Smooth muscle cell of the brain vasculature (primary cell): ENCODE measurements at places on chromosomes 1 and 21.

GRCh38 chr1:156618853-156619581 is at the start of gene HAPLN2:
Gene HAPLN2, plus strand, starts transcription at chr1:156619415. Its CDS starts 4,076 bp downstream, at chr1:156623491.
- DNase-seq = no peak

GRCh38 chr1:157472056-157472701 is 80.1 kb downstream of the FCRL5 start:
- DNase-seq = no peak

- no peak for DNase-seq
Measured at GRCh38 chr1:11857164-11857851, 1.4 kb downstream of the NPPB start.

- DNase-seq = no peak
Measured at GRCh38 chr1:103327054-103327719, 198.3 kb upstream of the RNPC3 start.

DNA sequence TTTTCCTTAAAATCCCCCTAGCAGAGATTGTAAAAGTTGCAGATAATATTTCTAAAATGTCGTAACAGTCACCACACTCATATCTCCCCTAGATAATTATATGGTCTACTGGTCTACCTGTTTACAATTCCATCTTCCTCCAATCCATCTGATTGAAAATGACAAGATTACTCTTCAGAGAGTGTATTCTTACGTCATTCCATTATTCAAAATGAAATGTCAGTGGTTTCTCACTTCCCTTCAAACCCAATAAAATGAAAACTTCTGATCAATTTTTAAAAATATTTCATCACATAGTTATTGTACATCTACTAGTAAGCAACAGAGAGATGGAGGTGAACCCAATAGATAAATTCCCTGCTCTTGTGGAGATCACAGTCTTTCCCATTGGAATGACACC is 202.2 kb upstream of the C8B start:
- no peak for DNase-seq

GRCh38 chr1:51867479-51868232 is 10.9 kb downstream of the NRDC start:
- no peak for DNase-seq

- DNase-seq = no peak
Measured at GRCh38 chr1:101174722-101175121, 62.1 kb upstream of the S1PR1 start.

- no peak for DNase-seq
Measured at GRCh38 chr1:42690477-42691156, 8.4 kb downstream of the YBX1 start.

GRCh38 chr1:44371206-44371605 is 16.1 kb upstream of the ERI3 start:
- no peak for DNase-seq

DNA sequence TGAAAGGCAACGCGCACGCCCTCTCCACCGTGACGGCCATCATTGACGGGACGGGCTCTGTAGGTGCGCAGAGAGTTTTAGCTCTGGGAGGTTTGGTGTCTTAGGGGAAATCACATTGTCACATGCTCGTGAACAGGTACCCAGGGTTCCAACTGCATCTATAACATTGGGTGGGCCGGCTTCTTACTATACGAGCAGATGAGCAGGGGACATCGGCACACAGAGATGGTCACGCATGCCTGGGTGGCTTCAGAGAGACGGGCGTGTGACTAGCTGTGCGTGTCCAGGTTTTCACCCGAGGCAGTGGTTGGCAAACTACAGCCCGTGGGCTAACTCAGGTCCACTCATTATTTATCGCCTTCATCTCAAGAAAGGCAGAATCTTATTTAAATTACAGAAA is 54.7 kb downstream of the SLC37A1 start:
- DNase-seq = no peak

DNA sequence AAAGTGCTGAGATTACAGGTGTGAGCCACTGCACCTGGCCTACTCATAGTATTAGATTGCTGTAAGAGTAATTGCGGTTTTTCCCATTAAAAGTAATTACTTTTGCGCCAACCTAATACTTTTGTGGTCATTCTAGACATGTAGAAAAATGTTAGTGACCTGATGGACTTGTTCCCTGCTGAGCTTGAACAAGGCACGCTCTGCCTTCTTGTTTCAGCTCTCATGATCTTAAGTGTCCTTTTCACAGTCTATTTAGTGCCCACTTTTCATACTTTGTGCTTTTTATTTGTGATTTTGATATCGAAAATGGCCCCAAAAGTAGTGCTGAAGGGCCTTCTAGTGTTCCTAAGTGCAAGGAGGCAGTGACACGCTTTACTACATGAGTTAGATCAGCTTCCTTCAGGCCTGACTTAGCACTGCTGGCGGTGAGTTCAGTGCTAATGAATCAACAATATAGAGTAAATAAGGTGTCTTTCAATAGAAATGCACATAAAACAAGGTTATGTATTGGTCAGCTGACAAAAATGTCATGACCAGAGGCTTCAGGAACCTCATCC is 5.6 kb upstream of the RD3 start:
- DNase-seq = no peak

GRCh38 chr1:195979646-195980045 is 628.6 kb downstream of the KCNT2 start:
- no peak for DNase-seq

DNA sequence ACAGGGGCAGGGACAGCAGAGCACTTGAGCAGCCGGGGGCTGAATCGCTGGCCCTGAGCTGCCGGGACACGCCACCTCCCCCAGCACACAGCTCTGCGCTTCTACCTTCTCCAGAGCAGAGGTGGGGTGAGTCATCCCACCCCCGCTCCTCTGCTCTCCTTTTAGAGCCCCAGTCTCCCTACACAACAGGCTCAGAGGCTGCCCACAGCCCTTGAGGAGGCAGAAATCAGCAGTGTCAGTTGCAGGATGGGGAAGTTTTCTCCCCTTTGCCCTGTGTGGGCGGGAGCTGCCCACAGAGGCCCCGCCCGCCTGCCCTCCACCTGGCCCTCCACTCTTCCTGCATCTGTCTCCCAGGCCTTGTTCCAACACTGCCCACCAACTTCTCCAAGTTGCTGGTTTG is 94.6 kb downstream of the STUM start:
- DNase-seq = no peak

GRCh38 chr1:224185208-224185607 is 2.2 kb downstream of the DEGS1 start:
- no peak for DNase-seq

GRCh38 chr1:67323087-67323486 is 15.4 kb downstream of the IL12RB2 start:
- no peak for DNase-seq

DNA sequence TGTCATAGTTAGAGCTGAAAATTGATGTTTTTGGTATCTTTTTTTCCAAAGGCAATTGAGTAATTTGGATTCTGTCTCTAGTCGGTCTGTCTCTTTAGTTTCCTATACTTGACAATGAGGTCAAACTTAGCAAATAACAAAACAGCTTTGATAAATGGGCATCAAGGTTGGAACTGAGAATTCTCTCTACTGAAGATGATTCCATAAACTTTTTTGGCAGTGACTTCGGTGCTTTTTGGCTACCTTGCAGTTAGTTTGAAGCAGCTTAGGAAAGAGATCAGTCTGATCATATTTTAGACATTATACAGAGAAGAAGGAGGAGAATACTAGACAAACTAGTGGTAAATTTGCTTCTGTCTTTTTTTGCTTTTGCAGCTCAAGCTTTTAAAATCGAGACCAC is 559 bp downstream of the VCAM1 start:
- DNase-seq = no peak

GRCh38 chr1:198528364-198528763 is 12.1 kb downstream of the ATP6V1G3 start:
- no peak for DNase-seq

GRCh38 chr1:41913014-41913413 is 5.7 kb downstream of the HIVEP3 start:
- no peak for DNase-seq

GRCh38 chr1:43241413-43241836 is 28.4 kb upstream of the TMEM125 start:
- no peak for DNase-seq

DNA sequence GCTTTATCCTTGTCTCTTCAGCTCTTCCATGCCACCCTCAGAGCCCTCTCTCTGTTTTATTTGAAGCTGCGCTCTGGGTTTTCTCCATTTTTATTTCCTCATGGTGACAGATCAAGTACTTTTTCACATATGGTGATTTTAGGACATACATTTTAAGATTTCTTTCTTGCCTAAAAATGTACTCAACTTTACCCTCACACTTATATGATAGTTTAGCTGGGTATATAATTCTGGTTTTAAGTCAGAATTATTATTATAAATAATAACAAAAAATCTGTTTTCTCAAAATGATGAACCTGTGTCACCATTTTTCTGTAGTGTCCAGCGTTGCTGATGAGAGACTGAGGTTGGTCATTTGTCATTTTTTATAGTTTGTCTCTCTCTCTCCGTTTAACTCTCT is 754 bp upstream of the KRTAP10-5 start:
- no peak for DNase-seq

- no peak for DNase-seq
Measured at GRCh38 chr21:29105218-29105617, 25.2 kb upstream of the MAP3K7CL start.

DNA sequence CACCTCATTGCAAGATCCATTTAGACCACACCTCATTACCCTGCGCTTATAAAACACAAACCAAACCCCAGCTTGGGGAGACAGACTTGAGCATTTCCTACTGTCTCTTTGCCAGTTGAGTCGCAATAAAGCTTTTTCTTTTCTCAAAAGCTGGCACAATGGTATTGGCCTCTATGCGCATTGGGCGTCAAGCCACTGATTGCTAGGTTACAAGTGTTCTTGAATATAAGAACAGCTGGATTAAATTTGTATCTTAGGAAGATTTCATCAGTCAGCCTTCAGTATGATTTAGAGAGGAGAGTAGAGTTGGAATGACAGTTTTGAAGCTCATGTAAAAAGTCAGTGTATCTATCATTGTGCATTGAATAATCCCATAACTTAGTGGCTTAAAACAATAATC is 84.9 kb upstream of the RAB4A start:
- no peak for DNase-seq

DNA sequence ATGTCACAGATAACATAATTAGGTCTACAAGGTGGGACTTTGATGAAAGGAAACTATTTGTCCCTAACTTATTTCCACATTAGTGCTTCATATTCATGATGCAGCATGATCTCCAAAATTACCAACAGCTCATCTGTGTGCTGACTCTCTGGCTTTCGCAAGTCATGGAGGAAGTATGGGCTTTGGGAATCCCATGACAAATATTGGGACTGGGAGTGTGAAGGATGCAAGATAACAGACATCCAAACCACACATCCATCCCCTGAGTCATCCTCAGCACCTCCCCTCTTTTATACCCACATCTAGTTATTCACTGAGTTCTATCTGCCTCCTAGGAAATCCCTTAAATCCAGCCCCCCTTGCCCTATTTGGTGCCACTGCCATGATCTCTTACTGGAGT is 102.8 kb upstream of the COL24A1 start:
- no peak for DNase-seq

DNA sequence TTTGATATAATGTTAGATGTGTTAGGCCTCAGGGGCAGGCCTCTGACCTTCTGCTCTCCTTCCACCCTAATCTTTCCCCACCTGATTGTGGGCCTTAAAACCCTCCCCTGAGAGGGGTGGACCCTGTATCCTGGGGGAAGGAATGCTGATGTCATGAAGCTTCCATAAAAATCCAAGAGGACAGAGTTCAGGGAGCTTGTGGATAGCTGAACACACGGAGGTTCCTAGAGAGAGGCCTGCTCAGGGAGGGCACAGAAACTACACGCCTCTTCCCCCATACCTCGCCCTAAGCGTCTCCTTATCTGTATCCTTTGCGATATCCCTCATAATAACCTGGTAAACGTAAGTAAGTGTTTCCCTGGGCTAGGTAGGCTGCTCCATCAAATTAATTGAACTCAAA is 4.3 kb downstream of the MFN2 start:
- no peak for DNase-seq

- no peak for DNase-seq
Measured at GRCh38 chr1:55155522-55155921, 59.6 kb downstream of the USP24 start.

DNA sequence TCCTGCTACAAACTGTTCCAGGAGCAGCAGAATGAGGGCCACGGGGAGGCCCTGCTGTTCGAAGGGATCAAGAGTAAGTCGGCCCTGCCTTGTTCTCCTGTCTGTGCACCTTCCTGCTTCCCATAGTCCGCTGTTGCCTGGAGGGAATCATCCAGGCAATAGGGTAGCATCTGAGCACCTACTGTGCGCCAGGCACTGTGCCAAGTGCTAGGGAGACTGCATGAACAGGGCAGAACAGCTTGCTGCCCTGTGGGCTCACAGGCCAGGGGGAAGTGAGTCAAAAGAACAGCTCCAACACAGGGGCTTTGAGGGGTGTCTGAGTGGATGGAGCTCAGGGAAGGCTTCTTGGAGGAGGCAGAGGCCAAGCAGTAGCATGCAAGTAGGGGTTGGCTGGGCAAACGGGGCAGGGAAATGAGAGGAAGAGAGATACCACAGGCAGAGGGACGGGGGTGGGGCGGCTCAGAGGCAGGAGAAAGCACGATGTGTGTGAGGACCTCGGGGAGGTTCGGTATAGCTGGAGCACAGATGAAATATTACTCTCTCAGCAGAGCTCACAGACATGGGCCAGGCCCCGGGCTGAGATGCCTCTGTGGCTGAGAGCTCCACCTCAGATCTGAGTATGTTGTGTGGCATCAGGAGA is 15.5 kb upstream of the PADI6 start:
- DNase-seq = no peak

GRCh38 chr1:54160351-54160750 is 7.6 kb upstream of the CDCP2 start:
- DNase-seq = no peak
